ENCODE measurements at places on chromosomes 1 and 21.

DNA sequence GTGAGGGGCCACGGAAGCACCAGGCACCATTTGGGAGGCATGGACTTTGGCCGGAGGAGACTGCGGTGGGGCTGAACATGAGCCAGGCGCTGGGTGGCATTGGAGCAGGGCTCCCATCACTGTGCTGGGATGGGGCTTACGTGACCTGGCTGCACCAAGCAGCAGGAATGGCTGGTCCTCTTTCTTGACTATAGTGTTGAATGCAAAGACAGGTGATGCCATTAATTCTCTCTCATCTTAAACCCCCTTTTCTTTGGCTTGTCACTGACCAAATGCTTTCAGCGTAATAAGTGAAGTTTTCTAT, 447.9 kb downstream of the CAMTA1 start:
- DNase-seq: no peak

GRCh38 chr1:184300446-184300845, 86.4 kb upstream of the C1orf21 start:
- no peak for DNase-seq

GRCh38 chr1:9119745-9120144, 9.2 kb downstream of the GPR157 start:
- DNase-seq: no peak

- no peak for DNase-seq
Observed at GRCh38 chr1:87706779-87707228, 378.1 kb downstream of the LMO4 start.

DNA sequence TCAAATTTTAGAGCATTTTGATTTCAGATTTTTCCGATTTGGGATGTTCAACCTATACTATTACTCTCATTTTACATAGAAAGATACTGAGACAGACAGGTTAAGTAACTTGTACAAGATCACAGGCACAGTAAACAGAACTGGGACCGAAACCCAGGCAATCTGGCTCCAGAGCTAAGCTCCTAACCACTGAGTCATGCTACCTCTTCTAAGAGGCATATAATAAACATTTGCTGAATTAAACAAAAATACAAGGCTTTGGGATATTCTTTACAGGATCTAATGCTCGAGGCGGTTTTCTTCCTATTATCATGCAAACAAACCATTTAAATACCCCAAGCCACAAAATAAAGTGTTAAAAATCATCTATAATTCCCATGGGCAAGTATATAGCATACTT, 50.3 kb downstream of the MCOLN2 start:
- no peak for DNase-seq

DNA sequence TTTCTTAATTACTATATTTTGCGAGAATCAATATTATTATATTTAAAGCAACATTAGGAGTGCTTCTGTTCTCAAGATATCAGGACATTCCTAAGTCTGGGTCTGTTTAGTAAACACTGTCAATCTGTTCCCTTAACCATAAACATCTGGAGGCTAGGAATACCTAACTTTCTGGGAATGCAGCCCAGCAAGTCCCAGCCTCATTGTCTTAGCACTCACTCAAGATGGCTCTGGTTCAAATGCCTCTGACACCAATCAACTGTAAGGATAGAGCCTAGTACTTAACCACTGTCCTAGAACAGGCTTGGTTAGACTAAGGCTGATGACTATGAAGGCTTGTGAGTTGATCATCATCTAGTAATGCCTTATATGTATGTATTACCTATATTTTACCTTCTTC, 61.5 kb downstream of the TNN start:
- DNase-seq: no peak

DNA sequence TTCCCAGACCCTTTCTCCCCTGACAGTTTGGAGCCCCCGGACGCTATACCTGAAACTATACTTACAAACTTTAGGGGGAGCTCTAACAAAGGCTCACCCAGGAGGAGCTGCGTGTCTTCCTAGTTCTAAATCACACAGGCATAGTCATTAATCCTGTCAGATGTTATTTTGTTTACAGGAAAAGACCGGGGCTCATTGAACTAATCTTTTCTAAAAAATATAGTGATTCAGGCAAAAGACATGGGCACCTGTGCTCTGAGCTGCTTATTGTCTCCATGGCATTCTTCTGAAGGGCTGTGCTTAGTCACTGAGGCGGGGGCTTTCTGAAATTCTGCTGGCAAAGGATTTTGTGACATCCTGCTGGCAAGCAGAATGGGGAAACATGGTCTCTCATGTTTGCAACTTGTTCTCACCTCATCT, 1577.0 kb downstream of the NCAM2 start:
- DNase-seq: no peak

DNA sequence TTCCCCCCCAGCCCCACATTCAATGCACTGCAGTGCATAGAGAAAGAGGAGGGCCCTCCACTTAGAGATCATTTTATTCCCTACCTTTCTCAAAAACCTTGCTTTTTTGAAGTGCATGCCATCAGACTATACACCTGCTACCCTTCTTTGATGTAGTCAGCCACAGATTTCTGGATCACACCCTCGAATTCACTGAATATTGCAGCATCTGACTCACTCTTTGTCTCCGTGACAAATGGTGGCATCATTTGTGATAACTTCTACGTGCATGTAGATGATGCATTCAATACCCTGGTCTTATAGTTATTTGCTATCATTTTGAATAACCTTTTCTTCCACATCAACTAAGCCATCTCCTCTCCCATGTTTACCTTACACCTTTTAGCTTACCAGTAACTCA, 310.3 kb upstream of the SGIP1 start:
- no peak for DNase-seq

DNA sequence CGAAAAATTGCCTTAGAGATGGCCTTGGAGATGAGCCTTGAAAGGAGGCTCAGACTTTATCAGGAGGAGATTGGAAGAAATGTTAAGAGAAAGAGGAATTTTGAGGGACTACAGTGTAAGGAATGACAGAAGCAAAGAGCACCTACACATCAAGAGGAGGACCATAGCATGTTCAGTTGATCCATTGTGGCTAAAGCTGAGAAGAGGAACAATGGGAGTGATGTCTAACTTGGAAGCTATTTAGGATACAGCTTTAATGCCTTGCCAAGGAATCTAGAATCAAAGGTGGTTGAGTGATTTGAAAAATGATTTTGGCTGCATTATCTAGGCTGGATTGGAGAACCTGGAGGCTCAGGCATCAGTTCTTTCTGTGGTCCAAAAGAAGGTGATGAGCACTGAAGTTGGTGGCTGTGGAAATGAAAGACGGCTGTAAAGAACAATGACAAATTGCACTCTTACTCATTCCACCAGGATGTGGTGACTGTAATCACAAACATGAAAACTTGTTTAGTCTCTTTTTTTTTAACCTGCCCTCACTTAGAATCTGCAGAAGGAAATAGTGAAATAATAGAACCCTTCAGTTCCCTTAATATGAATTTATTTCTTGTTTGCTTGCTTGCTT, 11.3 kb downstream of the FAM20B start:
- no peak for DNase-seq

GRCh38 chr1:99439433-99440075, 175.3 kb downstream of the PLPPR4 start:
- no peak for DNase-seq

DNA sequence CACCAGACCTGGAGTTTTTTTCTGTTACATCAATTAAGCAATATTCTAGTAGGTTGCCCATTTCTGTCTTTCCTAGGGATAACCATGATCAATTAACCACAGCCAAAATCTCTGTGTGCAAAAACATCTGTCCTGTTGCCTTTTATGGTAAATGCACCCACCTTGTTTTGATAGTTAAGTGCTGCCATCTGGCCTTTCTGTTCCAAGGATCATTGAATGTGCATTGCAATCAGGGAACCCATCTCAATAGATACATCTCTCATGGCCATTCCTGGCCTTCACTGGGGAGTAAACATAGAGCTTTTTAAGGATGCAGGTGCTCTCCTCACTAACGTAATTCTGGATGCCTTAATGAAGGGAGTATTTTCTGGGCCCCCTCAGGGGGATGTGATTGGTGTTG, 111.8 kb upstream of the KIAA1614 start:
- DNase-seq: no peak

- DNase-seq: no peak
Observed at GRCh38 chr1:228074954-228075730, 7.4 kb upstream of the ARF1 start.

GRCh38 chr1:119485201-119485600, 21.8 kb upstream of the HSD3B1 start:
- DNase-seq: no peak

DNA sequence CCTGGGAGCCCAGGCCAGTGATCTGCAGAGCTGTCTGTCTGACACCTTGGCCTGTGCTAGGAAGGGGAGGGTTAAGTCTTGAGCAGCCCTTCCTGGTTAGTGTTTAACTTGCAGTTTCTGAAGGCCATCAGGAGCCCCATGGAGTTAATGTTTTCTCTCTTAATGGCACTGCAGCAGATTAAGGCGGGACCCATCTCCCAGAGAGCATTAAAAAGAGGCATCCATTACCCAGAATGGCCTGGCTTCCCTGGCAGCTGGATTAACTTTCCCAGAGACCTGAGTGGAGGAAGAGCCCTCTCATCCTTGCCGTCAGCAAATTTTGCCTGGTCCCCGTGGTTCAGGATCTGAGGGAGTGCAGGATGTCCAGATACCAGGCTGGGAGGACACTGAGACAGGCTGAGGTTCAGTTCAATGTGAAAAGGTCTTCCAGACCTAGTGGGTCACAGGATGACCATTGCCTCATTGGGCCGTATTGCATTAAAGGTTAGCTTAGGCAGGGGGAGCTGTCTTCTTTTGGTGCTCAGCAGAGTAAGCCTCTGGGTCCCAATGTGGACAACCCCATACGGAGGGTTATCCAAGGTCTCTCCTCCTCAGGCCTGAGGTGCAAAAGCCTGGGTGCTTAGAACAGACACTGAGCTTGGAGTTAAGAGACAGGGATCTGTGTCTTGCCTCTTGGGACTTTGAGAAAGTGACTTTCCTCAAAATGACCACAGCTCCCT, 522.6 kb downstream of the PTPRU start:
- no peak for DNase-seq

DNA sequence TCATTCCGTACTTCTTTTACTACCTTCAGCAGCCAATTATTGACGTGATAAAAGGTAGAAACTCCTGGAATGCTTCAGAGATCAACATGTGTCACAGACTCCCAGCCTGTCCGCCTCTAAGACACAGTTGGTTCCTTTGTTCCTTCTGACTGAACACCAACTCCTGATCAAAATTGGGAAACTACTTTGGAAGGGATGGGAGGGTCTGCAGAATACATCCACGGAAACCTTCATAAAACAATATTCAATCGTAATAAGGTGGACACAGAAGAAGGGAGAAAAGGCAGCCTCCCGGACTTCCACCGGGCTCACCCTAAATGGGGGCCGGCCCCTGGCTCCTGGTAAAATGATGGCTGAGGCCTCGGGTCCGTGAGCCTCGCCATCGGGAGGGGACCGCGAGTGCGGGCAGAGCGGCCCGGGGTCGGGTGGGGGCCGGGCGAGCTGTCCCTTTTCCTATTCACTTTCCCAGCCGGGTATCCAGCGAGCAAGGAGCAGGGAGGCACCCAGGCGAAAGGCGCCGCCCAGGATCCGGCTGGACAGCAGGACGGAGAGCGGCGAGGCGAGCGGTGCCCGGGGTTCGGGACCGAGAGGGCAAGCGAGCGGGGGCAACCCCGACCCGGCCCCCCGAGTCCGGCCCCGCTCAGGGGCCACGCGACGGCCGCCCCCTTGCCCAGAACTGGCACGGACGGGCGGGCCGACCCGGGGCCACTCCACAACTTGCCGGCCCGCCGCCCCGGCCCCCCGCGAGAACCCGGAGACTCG, 805 bp downstream of the NRIP1 start:
- DNase-seq: peak; percentile 25

DNA sequence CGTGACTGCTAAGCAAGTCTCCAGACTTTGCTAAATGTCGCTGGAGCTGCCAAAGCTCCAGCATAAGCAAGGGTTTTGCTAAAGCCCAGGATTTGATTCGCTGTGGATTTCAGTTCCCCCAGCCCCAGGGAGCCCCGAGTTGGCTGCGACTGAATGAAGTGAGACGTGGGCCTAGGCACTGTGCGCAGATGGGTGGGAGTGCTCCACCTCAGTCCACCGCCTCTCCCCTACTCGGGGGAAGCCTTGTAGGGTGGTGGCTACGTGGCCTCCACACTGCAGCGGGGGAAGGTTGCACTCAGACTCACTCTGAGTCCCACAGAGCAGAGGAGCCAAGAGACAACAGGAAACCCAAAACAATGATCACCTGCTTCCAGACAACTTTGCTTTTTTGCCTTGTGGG, 397.8 kb upstream of the VAMP3 start:
- no peak for DNase-seq

DNA sequence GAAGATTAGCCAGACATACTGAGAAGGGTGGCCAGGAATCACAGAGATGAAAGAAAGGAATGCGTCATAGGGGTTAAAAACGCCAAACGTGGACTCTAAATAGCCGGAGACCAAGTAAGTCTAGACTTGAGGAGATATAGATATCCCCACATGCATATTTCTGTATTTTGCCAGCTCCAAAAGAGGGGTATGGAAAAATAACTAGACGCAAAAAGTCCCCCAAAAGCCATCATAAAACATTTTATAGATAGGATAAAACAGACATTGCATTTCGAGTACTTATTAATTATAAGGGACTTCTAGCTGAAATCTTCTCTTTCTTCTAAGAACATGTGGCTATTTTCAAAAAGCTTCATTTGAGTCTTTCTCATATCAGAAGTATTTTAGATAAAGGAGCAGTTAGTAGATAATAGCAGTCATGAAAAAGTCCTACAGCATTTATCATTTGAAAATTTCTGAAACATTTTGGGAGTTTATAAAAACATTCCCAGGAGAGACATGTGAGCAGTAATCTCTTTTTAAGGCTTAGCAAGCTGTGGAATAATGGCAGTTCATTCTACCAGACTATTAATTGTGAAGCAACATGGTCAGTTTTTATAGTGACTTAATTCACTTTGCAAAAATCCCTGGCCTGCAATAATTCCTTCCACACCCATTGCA, 6.1 kb downstream of the KIF26B start:
- DNase-seq: no peak

DNA sequence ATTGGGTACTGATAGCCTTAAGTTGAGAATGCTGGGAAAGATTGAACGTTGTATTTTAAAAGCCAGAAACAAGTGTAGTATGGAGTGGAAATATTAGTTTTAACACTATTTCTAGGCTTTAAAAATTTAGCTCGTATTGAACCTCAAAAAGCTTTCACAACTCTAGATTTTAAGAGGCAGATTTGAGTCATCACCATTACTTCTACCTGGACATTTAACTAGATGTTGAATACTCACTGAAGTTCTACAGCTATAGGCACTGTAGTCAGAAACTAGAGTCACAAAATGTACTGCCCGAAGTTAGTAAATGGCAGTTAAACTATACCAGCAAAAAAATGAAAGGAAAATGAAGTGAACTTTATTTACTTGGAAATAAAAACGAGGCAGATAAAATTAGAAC, 96.5 kb downstream of the NEK7 start:
- DNase-seq: no peak

Measured in cortex of kidney (tissue), 1 donor.